ENCODE measurements at places on chromosomes 2 and 18.

DNA sequence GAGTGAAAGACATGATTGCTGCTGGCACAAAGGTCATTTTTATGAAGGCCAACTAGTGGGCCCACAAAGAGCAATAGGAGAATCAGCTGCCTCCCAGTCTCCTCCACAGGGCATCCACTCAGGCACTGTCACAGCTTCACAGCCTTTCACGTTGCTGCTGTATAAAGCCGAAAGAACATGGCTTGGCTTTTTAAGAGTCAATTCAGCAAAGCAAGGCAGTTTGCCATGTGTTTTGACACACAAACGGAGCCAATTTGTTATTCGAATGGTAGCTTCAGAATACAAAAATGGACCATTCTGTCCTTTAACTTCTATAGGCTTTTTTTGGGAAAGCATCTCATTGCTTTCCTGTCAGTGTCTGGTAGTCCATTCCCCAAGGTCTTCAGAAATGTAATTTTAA is 283.4 kb upstream of the PARD3B start:
- no peak for DNase-seq

- DNase-seq: no peak
Measured at GRCh38 chr2:42184346-42184745, 15.2 kb downstream of the EML4 start.

DNA sequence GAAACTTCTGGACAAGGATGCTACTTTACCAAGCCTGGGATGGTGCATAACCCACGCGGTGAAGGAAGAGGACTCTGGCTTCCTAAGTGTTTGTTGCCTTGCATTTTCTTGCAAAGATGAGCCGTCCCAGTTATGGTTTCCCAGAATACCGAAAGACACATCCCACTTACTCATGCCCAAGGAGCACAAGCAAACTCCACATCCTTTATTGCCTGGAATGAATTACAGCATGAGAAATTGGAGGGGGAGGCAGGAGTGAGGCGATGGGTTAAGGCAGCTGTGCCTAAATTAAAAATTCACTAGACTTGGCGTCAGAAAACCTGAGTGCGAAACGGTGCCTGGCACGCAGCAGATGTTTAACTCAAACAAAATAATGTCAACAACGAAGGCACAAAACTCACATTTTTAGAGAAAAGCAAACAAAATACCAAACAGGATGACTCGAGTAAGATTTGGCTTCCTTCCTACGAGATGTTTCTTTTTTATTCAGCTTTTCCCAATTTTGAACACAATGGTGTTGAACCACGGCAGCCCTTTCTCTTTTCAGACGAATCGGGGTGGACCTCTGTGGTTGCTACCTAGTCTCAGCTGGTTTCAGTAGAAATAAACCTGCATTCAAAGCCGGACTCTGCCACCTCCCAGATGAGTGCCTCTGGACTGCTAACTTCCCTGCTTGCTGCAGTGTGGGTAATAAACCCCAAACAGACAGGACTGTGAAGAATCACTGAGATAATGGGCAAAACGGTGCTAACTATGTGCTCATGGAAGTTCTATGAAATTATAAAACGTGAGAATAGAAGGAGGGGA is 100.3 kb upstream of the NCK2 start:
- DNase-seq: no peak

DNA sequence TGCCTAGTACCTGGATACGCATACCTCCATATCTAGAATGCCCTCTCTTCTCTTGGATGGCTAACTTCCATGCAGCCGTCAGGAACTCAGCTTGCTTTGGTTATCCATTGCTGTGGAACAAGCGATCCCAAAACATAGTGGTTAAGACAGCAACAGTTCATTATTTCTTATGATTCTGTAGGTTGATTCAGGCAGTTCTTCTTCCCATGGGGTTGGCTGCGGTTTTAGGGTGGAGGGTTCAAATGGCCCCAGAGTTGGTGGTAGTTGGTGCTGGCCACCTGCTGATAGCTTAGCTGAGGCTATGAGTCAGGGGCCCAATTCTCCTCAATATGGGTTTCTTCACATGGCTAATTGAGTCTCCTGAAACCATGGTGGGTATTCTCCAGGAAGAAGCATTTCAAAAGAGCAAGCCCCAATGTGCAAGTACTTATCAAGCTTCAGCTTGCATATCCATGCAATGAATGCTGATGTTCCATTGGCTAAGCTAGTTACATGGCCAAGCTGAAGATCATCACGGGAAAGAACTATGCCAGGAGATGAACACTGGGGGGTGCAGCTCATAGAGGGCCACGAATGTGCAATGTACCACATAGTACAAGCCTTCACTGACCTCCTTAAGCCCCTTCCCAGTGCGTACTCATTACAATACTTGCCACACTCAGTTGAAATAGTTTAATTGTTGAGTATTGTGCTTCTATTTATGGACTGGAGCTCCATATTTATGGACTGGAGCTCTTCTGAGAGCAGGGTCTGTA is 10.0 kb upstream of the RHOB start:
- DNase-seq: no peak

DNA sequence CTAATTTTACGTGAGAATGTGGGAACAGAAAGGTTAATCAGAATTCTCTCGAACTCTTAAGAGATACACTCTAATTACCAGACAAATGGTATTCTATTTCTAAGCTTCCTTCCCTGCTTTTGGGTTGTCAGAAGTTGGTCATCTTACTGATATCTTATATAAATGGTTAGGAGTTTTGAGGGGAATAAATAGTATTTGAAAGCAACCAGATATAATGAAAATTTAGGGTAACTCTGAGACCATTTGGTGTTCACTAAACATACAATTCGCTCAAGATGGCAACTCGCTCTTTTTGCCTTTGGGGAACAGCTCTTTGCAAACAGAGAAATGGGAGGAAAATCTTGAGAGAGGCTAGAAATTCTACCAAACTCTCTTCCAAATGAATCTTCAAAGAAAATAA is 250.9 kb downstream of the TCF4 start:
- no peak for DNase-seq

DNA sequence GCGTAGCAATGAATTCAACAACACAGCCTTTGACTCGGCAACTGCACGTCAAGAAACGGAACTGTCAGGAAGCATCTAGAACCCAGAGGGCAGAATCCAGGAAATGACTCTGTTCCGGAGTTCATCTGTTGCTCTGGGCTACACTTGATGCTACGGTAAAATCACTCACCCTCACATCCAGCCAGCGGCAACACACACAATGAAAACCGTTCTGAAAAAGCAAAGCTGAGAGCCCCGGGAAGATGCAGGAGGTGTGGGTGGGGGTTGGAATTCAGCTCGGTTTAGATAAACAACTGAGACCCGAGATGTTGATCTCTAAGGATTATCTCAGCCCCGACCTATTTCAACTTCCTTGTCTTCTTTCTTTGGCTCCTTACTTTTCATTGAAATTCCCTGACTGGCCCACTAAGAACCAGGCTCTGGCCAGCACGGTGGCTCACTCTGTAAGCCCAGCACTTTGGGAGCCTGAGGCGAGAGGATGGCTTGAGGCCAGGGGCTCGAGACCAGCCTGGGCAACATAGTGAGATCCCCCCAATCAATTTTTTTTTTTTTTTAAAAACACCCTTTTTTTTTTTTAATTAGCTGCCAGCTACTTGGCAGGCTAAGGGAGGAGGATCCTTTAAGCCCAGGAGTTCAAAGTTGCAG is 13.3 kb upstream of the RAB17 start:
- DNase-seq: peak; percentile 36

DNA sequence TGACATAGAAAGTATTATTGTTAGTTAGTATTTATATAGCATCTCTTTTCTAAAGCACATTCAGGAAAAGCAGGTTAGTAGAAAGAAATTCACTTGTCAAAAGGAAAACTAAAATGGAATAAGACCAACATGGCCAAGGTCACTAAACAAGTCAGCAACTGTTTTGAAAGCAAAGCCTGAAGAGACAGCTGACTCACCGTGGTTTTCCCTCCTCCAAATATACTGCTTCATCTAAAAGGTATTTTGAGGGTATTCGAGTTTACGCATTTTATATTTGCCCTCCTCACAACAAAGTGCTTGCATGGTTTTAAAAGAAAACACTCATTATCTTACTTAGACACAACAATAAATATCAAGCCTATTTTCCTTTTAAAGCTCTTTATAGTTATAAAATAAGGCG is 24.0 kb downstream of the ZNF385B start:
- DNase-seq: no peak

DNA sequence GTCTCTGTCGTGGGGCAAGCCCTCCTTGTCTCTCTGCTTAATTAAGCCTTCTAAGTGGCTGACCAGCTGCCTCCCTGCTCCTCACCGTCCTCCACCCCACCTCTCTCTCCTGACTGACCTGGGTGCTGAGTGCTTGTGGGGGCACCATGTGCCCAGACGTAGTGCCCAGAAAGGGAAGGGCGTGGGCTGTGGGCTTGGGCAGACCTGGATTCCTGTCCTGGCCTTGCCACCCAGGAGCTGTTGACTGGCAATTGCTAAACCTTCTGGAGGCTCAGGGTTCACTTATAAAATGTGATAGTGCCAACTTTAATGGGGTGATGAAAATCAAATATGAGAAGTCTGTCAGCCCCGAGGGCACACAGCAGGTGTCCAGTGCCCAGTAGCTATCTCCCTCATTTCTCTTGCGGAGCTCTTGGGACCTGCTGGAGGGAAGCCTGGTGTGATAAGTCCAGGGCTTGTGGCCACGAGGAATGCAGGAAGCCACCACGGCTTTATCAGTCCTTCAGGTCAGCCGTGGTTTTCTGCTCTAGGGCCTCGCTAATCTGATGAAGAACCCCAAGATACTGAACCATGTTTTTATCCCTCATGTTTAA is 22.0 kb upstream of the INHBB start:
- no peak for DNase-seq

DNA sequence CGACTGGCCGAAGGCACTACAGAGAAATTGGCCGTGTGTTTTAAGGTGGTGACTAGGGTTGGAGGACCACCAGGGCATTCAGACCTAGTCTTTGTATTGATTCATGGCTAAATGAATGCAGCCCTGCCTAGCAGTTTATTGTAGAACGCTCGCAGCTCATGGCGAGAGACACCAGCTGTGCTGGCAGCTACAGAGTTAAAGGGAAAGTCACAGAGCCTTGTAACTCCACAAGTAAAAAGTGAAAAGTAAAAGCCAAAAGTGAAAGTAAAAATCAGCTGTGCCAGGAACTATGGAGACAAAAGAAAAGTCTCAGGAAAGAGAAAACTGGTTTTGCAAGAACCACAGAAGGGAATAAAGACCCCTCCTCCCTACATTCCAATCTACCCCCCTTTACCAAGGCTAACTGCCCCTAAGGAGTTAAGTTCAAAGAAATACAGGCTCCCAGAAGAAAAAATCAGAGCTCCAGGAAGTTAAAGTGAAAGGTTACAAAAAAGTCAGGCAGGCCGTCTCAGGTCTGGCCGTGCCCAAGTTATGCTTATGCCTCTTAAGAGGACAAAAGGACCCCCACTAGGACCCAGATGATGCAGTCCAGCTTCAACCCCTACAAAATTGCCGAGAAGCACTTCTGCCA is 46.4 kb upstream of the SELENOI start:
- DNase-seq: peak; percentile 47

DNA sequence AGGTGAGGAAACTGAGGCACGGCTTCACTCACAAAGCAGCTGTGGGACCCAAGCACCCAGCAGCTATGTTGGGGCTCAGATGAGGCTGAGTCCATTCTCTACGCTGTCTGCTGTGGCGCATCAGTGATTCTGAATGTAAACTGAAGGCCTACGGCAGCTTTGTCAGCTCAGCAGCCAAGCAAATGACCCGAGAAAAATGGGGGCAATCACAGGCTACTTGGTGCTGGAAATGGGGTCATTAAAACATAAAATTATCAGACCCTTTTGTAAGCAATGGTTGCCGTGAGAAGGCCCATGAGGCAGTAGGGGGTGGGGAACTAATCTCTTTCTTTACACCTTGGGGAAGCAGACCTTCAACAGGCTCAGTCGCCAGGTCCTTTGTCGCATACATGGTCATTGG is 84.0 kb upstream of the ZCCHC2 start:
- DNase-seq: no peak

DNA sequence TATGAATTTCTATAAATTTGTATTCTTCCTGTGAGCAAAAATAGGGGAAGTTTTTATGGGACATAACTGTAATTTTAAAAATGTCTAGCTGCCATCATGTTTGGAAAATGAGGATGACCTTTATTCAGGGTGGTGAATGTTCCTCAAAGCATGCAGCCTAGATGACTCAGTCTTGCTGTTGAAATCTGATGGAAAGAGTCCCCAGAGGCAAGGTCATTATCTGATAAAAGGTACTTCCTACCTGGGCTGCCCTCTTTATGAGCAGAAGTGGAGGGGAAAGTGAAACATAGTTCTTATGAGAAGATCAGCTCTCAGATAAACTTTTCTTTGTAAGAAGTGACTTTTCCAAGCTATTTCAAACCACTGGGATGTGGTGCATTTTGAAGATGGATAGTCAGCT is 1144.7 kb upstream of the PIK3C3 start:
- DNase-seq: no peak

DNA sequence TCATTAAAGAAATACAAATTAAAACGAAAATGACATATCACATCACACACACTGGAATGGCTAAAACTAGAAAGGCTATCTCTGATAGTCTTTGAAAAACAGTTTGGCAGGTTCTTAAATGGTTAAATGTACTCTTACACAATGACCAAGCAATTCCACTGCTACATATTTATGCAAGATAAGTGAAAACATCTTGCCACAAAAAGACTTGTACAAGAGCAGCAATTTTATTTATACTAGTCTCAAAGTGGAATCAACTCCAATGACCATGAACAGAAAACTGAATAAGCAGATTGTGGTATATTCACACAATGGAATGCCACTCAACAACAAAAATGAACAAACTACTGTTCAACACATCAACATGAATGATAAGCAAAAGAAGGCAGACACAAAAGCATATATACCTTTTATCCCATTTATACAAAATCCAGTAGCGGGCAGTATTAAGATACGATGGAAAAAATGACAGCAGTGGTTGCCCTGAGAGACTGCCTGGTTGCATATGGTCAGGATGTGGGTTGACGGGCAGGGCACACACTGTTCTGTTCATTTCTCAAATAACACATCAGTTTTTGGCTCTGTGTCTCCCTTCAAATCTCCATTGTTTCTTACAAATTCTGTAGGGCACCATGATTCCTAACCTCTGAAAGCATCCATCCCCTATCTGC is 25.4 kb downstream of the SP100 start:
- no peak for DNase-seq

GRCh38 chr2:128310094-128310716 is 8.5 kb downstream of the HS6ST1 start:
- DNase-seq: no peak

- DNase-seq: no peak
Measured at GRCh38 chr18:48365965-48366364, 43.2 kb downstream of the ZBTB7C start.

DNA sequence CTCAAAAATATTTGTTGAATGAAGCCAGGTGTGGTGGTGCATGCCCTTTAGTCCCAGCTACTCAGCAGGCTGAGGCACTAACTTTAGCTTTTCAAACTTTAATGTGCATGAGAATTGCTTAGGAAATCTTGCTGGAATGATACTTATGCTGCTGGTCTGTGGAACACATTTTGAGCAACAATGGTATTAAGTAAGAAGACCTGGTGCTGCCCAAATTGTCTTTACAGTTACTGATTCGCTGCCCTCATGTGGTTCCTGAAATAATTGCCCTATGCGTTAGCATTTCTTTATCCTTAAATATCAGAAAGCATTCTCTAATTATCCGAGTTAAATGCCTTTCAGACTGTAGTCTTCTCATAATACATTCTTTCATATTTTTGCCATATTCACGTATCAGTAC is 76.0 kb upstream of the SESTD1 start:
- peak; percentile 36 for DNase-seq
